ENCODE measurements at places on chromosomes 12 and 14.

GRCh38 chr12:71509705-71510104 lies 70.1 kb downstream of the LGR5 start:
- DNase-seq, result no peak

GRCh38 chr12:28278499-28278898 lies 88.2 kb downstream of the CCDC91 start:
- DNase-seq, result no peak

GRCh38 chr14:69208666-69209065 lies 17.4 kb downstream of the EXD2 start:
- no peak for DNase-seq

DNA sequence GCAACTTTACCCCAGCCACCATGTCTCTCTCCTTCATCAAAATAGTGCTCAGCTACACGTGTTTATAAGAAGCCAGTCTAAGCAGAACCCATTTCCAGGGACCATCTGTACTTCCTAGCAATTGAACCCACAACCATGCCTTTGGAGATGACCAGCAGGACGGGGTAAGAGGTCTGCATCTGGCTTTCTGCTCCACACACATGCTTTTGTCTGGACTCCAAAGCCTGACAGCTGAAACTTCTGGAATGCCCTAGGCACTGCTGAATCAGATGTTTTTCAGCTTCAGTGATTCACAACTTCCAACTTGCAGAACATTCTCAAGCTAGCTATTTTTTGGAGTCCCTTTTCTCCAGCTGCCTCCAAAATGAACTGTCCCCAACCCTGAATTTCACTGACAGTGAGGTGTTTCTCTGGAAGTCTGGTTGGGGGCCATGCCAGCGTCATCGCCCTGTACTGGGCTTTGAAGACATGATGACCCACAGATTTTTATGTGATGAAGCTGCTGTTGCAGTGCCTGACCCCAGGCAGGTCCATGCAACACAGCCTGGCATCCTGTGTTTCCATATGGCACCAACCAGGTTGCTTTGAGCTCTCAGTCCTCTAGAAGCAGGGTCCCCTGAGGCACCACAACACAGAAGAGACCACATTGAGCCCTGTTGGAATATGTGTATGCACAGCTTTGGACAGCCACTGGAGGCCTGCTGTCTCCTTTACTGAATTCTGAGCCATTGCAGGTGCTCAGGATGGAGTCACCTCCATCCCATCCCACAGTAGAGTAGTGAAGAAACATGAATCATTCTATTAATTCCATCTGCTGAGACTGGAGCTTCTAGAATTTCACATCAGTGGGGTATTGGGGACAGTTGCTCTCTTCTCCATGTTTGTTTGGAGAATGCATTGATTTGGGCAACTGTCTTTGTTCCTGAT lies 80.2 kb downstream of the NUAK1 start:
- DNase-seq, result no peak

- no peak for DNase-seq
These were observed 74.3 kb downstream of the TRHDE start for GRCh38 chr12:72346363-72346944.

DNA sequence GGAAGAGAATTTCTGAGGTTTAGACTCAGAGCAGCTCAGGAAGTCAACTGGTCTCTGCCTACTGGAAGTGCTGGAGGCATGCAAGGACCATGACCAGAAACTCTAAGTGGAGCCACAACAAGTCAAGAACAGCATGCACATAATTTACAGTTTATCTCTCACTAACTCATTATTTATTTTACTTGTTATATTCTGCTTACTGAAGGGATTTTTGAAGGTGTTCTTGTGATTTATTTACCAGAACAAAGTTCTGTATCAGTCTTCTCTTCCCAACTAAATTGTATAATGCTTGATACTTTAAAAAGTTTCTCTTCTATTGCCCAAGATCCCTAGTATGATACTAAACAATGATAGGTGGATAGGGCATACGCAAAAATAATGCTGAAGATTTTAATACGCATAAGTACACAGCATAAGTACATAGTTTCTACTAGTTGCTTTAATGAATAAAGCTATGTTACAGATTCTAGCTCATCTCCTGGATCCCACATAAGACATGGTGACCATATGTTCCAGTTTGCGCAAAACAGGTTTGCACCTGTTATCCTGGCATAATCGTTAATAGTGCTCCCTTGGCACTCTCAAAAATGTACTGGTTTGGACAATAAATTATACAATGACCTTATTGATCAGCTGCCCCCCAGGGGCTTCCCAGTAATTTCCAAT lies 11.6 kb upstream of the SPTB start:
- DNase-seq, result no peak

GRCh38 chr14:102363182-102363943 lies 622 bp downstream of the TECPR2 start:
- no peak for DNase-seq

DNA sequence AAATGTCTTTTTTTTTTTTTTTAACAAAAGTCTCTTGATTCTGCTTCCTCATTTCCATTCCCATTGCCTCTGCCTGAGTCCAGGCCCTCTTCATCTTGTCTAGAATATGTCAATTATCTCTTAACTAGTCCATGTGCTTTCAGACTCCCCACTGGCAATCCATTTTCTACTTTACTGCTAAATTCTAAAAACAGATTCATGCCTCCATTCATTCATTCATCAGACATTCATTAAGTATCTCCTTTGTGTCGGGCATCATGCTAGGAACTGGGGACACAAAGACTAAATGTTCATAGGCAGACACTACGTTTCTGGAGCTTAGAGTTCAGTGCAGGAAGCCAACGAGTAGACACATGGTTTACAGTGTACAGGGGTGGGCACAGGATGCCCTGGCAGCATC lies 9.6 kb upstream of the NEDD1 start:
- DNase-seq, result no peak

DNA sequence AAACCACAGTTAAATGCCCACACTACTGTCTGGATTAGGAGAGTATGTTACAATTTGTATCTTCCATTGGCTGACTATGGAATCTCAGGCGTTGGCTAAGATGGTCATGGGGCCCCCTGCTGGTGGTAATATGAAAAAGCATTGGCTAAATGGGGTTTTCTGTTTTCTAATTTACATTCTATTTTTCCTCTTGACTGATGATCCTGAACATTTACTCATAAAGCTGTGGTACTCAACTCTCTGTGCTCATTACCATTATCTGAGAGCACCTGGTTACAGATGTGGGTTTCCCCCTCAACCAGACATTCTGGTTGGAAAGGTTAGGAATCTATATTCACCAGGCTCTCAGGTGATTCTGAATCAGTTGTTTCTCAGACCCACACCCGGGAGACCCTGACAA lies 64.8 kb downstream of the WSCD2 start:
- no peak for DNase-seq

DNA sequence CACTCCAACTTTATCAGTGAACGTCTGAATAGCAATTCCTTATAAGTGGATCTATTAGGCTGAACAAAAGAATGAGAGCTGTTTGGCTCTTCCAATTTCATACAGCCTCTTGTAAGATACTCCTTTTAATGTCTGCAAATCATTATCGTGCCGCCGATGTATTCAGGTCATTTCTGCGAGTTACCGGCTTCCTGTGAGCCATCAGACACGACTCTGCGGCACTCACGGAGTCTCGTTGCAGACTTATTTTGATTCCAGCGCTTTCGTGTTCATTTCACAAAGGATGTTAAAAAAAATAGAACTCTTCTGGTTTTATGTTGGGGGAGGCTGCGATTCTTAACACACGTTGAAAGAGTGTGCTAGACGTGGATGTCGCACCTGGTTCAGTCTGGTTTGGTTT lies 106.6 kb downstream of the GLT1D1 start:
- DNase-seq, result no peak

- no peak for DNase-seq
These were observed 163.4 kb downstream of the RAD51B start for GRCh38 chr14:67982711-67983608.

DNA sequence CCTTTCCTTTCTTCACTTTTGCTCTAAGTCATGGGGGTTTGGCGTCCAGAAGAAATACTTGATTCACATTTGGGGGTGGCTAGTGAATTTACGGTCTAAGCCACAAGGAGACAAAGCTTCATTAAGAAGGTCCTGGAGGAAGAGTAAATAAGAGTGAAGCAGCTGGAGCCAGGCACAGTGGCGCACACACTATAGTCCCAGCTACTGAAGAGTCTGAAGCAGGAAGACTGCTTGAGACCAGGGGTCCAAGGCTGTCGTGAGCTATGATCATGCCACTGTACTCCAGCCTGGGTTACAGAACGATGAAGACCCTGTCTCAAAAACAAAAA lies 23.3 kb downstream of the ACTN1 start:
- no peak for DNase-seq

DNA sequence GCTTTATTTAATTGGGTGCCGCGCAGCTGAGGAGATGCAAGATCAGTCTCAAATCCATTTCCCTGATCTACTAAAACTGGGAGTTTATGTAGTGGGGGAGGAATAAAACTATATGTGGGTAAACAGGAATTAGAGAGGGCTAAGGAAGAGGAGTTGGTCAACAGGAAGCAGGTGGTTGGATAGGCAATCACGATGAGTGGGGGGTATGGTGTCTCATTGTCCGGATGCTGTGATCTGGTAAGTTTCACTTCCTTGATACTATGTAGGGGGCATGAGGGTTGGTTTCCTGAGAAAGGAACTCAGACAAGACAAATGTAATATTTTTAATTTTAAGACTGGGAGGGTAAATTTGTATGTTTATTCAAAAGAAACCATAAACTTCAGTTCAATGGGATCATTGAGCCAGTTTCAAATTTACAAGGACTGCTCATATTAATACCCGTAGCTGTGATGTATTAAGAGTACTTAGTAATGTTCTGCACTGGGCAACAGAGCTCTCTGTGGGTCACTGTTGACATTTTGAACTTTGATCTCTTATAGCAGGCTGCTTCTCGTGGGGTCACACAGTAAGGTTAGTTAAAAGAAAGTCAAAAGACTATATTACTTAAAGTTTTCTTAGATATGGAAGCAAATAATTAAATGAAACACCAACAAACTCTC lies 786.2 kb upstream of the FBXO33 start:
- DNase-seq, result no peak

DNA sequence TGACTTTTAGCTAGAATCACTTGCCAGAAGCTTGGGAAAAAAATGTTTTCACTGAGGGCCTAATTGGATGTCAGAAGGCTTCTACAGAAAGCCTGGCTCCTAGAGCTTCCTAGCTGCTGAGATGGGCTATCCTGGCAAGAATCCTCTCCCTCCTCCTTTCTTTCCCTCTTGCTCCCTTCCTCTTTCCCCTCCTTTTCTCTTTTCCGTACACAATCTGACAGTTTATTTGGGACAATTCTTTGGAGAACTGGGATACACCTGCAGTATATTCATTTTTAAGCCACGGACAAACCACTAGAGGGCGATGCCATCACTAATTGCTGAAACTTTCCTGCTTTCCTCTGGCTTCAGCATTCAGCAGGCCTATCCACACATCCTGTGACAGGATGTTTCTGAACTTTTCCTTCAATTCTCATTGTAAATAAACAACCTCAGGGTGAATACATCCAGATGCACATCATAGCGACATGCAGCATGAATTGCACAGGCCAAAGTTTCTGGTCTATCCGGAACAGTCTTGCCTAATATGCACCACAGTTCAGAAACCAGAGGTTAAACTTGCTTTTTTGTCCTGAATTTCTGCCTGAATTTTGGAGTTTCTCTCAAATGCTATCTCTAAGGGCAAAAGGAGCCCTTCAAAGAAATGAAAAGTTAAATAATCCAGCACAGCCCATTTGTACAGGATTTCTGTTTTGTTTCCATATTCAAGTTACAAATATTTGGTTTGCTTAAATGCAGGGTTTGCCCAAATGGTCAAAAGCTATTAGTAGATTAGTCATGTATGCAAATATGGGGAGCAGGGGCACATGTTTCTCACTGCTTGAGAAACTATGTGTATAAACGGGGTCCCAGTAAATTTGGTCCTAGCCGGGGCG lies 142.8 kb downstream of the PAWR start:
- no peak for DNase-seq

DNA sequence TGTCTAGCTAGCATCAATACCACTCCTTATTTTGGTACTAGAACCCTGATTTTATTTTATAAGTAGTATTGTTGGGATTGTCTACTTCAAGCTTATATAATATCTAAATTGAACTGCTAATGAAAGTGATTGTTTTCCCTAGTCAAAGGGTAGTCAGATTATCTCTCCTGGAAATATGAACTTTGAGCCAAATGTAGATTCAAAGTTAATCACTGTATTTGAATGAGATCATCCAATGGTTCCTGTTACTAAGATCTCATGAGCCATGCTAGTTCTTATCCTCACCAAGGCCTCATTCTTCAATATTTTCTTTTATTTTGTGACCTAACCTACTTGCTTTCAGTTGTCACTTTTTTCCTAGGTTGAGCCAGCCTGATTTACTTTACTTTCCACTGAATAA lies 276.7 kb downstream of the RASSF9 start:
- DNase-seq, result no peak

- DNase-seq, result no peak
These were observed 54.7 kb upstream of the FKBP4 start for GRCh38 chr12:2739832-2740641.

- DNase-seq, result no peak
These were observed 1.3 kb downstream of the SSH1 start for GRCh38 chr12:108856170-108856427.

- no peak for DNase-seq
These were observed 1.9 kb downstream of the LRRK2 start for GRCh38 chr12:40226705-40227104.

GRCh38 chr12:2291182-2291832 lies 238.5 kb downstream of the CACNA1C start:
- DNase-seq, result no peak

- DNase-seq, result no peak
These were observed 6.8 kb downstream of the CCDC198 start for GRCh38 chr14:57486767-57487379.
